ENCODE measurements at places on chromosomes 16 and 17.

DNA sequence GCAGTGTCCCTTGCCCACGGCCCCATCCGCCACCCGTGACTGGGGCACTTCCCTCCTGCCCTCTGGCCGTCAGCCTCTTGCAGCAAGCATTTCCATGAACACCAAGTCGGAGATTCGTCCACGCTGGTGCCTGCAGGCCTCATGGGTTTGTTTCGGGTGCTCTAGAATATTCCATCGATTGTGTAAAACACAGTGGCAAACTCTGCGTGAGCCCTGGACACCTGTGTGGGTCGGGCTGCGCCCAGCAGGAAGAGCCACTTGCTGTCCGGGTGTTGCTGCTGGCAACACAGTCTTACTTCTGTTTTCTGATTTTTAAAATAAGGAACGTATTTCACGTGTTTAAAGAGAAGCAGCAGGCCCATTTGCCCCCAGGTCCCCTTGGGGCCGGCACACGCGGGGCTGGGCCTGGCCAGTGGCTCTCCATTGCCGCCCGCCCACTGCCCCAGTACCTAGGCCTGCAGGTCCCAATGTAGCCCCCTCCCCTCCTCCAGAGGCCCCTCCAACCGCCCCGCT, 10.0 kb downstream of the CYBC1 start:
- DNase-seq, result no peak

- no peak for DNase-seq
Observed at GRCh38 chr17:45063198-45063597, 2.1 kb downstream of the NMT1 start.

DNA sequence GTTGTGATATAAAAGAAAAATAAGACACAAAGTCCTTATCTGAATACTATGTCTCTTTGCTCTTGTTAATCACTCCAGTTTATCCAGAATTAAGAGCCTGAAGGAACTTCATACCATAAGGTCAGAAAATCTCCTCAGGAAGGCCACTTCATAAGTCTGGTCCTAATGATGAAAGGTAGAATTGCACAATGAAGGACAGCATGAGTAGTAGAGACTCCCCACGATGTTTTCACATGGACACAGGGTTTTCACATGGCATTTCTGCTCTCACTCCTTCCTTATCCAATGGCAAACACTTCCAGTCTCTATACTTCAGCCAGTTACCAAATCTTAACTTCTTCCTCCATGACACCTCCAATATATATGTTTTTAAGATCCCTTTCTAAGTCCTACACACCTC, 10.2 kb upstream of the C17orf78 start:
- DNase-seq, result no peak

DNA sequence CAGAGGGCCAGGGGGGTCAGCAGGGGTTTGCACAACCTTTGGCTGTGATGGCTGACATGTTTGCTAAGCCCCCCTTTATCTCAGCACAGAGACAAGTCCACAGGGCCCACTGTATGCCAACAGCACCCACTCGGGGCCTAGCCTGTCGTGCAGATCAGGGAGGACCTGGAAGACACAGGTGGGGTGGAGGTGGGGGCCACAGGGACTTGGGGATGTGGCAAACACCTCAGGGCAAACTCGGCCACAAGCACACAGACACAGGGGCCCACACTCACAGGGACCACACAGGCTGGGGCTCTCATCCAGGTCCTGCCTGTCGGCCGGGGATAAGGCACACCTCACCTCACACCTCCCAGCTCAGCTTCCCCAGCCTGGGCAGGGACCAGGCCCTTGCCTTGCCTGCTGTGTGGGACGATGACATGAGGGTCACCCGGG, 87.9 kb downstream of the C16orf78 start:
- no peak for DNase-seq

GRCh38 chr16:11393861-11394592, 48.8 kb downstream of the RMI2 start:
- DNase-seq, result no peak

- no peak for DNase-seq
Observed at GRCh38 chr16:67142342-67142741, 8.5 kb downstream of the B3GNT9 start.

GRCh38 chr17:77420095-77420803, 279.5 kb downstream of the SEC14L1 start:
- no peak for DNase-seq

GRCh38 chr17:410543-411401, 58.2 kb upstream of the RPH3AL start:
- DNase-seq, result peak; percentile 27

DNA sequence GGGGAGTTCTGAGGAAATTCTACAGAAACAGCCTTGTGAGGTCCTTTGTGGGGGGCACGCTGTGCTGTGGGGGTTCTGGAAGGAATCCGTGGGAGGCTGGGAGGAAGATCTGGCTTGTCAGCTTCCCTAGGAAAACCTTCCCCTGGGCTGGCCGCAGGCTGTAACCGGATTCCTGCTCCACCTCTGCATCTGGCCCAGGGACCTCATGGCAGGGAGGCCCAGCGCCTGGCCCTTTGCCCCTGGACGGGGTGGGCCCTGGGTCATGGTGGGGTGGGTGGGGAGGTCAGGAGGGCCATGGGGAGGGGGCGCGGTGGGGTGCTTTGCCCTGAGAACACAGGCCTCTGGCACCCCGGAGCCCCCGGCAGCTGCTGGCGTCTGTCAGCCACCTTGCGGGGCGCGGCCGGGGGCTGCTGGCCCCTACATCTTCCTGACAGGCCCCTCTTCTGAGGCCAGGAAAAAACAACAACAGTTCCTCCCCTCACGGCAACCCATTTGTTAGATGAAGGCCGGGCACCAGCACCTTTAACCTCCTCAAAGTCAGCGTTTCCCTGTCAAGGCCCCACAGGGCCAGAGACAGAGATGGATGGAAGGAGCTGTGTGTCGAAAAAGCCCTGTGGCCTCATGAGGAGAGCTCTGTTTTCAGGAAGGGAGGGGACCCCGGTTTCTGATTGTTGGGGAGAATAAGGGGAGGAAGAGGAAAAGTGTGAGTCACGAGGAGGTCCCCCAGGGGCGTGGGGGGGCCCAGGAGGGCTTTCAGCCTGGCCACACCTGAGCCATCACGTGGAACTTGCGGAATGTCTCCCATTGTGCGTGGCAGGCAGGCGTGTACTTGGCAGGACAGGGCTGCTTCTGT, 3.6 kb upstream of the MEOX1 start:
- DNase-seq, result peak; percentile 39

DNA sequence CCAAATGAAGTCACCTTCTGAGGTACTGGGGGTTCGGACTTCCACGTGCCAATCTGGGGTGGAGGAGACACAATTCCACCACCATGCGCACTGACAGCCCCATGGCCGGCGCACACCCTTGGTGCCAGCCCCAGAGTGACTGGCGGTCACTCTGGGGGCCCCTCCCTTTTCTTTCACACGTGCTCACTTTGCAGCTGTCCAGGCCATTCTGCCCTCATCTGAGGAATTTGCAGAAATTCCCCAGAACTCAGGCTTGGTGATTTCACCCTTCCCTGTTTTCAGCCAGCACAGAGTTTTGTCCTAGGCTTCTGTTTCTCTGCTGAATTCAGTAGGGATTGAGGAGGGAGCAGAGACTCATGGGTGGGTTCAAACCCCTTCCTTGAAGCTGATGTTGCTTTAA, 54.8 kb downstream of the CDRT4 start:
- DNase-seq, result no peak

- DNase-seq, result no peak
Observed at GRCh38 chr17:31394544-31394943, 3.1 kb downstream of the RAB11FIP4 start.

GRCh38 chr17:38732376-38733281, 2.5 kb downstream of the CISD3 start:
- DNase-seq, result no peak

DNA sequence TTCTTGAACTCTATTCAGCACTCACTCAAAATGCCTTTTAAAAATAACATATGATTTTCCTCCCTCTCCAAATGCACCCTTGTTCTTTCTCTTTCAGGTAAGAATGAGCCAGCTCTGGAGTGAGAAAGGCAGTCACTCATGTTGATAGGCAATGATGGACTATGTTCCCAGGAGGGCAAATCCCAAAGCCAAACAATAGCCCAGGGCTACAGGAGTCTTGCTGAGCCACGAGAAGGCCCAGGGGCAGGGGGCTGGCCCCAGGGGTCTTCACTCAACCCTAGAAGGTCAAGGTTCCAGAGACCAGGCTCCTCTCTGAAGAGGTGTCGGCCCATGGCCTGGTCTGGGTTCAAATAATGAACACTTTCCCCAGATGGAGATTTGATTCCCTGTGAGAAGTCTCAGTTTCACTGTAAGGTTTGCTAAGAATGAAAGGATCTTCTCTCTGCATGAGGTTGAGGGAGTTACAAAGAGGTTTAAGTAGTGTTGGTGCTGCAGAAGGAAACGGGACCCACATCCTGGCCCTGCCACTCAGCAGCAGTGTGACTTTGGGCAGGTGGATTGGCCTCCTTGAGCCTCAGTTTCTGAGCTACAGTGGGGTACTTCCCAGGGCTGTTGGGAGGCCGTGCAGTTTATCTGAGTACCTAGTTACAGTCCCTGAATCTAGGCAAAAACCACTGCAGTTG, 49.0 kb downstream of the RTN4RL1 start:
- no peak for DNase-seq

DNA sequence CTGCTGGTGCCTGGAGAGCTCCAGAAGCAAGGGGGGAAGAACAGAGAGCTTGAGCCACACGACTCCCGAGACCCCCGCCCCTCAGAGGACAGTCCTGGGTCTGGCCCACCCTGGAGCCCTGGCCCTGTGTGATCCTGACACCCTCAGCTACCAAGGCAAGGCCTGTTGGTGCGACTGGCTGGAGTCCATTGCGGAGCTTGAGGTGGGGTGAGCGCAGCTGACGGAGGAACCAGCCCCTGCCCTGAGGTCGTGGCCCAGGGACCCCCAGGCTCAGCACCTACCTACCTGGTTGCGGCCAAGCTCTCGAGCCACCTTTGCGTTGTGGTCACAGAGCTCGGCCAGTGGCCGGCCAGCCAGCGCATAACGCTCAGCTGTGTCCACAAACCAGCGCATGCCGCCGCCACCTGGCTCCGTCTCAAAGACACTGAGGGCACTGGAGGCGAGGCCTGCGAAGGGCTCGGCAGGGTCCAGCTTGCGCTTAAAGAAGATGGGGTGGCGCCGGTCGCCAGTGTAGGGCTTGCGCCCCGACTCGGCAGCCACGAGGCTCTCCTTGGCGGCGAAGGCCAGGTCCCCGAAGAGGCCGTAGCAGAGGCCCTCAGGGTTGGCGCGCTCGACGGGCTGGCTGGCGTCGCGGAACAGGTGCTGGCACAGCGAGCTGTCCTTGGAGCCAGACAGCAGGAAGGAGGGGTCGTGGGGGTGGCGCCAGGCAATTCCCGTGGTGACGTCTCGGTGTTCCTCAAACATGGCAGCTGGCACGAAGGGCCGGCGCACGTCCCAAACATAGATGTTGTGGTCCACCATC, 2.5 kb upstream of the JMJD8 start:
- no peak for DNase-seq

DNA sequence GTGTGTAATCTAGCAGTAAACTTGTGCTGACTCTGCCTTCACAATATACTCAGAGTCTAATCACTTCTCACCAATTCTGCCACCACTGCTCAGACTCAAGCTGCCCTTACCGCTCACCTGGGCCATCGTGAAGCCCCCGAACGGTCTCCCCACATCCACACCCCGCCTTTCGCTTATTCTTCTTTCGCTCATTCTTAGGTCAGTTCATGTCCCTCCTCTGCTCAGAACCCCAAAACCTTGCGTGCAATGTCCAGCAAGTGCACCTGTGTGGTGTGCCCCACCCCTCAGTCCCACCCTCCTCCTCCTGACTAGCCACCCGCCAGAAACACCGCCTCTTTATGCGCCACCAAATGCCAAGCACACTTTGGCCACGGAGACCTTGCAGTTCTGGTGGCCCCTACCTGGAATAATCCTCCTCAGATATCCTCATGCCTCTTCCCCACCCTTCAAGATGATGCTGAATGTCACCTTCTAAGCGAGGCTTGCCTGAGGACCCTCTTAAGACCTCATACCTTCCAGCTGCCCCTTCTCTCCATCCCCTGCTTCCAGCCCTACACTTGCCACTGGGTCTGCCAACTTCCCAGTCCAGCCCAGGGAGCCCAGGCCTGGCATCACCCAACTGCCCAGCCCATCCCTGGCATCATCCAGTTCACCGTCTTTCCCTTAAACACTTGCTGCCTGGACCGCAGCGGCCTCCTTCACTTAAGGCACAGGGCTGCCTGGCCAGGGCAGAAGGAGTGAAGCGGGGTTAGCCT, 34.3 kb upstream of the RBFOX3 start:
- peak; percentile 7 for DNase-seq

DNA sequence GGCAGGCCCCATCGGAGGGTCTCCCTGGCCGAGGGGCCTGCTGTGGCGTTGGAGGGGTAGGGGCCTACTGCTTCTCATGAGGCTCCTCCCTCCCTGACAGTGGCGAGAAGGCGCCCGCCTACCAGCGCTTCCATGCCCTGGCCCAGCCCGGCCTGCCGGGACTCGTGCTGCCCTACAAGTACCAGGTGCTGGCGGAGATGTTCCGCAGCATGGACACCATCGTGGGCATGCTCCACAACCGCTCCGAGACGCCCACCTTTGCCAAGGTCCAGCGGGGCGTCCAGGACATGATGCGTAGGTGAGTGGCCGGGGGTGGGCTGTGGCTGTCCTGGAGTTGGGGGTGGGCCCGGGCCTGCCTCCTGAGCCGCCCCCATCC, 1.7 kb downstream of the CDT1 start:
- DNase-seq, result no peak

- DNase-seq, result no peak
Observed at GRCh38 chr17:49989518-49989880, 5.5 kb downstream of the DLX3 start.

- no peak for DNase-seq
Observed at GRCh38 chr17:70446446-70446845, 277.1 kb downstream of the KCNJ2 start.

DNA sequence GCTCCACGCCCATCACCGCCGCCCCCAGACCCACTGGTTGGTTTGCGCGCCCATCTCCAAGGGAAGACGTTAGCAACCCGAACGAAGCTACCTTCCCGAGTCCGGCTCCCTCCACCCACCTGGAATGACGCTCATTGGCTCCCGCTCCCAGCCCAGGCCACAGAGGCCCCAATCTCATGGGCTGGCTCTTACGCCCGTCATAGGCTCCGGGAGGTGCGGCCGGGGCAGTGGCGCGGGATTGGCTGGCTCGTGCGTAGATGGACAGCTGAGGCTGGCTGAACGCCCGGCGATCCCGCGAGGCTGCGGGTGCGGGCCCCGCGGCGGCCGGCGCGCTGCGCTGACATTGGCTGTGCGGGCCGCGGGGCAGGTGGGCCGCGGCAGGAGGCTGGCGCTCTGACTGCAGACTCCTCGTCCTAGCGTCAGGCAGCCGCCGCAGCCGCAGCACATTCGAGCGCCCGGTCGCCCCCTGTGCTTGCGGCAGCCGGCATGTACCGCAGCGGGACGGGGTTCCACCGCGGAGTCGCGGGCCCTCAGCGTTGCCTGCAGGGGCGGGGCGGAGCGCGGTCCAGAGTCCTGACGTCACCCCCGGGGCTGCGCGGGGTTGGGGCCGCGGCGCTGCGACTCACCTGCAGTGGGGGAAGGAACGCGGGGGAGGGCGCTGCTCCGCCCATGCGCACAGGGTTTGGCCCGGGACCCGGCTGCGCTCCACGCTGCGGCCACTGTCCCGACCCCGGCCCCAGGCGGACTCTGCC, 453 bp upstream of the MYH10 start:
- peak; percentile 98 for DNase-seq
